ENCODE measurements at places on chromosomes 12 and 14.
A peak's percentile ranks its signal among the peaks of the same experiment; 100 is the strongest.

DNA sequence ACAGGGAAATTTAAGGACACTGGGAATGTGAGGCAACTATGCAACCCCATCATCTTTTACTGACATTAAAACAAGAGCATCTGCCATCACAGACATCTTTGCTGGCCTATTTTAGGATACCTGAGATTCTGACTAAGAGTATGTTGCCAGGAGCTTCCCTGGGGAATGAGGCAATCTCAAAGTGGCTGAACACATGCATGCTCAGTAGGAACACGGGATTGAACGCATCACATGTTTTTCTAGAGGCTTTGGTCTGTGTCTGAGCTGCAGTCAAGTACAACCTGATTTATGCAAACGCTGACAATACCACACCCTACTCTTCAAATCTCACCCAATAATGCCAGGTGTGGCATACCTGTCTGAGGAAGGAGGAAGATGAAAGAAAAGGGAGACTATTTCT is 416.5 kb downstream of the NELL2 start:
- DNase-seq, result no peak

- no peak for DNase-seq
Observed at GRCh38 chr12:88946372-88946997, 366.2 kb upstream of the KITLG start.

DNA sequence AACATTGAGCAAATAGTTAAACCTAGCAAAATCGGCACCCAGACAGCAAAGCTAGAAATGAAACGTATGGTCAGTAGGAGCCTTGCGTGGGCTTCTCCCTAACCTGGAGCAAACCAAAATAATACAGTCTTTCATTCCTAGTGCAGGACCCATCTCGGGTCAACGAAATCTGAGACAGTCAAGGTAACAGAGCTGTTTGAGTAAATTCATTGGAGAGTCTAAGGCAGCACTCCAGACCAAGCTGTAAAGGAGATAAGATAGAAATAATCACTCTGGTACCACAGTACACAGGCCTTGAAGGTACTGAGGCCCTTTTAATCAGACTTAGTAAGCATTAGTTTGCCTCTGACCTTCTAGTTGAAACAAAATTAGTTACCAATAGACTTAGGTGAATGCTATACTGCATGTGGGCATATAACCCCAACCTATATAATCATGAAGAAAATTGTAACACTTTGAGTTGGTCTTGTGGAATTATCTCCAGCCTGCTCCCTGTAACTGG is 54.4 kb upstream of the BICD1 start:
- no peak for DNase-seq

DNA sequence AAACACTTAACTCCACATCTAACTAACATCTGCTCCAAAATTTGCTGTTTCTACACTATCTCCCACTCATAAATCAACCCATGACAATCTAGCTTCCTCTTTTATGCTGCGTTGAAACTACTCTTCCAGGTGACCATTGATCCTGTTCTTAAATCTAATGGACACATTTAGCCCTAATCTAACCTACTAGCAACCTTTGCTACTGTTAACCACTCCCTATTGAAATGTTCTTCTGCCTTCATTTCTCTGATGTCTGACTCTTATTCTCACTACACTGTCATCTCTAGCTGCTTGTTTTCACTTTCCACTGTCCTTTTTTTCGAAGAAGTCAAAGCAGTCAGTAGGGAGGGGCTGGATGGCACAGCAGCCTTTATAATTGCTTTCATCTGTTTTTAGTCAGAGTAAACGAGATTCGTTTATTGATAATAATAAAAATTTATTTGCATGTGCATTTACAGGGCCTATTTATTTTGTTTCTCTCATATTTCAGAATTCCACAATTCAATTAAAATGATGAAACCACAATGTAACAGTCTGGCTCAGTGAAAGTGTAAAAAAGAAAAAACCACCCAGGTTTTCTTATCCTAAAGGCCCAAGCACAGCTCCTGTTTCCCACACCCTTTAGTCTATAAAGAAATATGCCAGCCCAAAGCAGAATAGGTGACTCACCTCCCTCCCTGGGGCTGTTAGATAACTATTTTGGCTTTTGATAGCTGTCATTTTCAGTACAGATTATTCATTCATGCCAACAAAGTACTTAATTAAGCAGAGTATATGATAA is 44.9 kb downstream of the ATP2B1 start:
- no peak for DNase-seq

GRCh38 chr12:104951759-104952509 is 6.2 kb downstream of the SLC41A2 start:
- DNase-seq, result no peak

DNA sequence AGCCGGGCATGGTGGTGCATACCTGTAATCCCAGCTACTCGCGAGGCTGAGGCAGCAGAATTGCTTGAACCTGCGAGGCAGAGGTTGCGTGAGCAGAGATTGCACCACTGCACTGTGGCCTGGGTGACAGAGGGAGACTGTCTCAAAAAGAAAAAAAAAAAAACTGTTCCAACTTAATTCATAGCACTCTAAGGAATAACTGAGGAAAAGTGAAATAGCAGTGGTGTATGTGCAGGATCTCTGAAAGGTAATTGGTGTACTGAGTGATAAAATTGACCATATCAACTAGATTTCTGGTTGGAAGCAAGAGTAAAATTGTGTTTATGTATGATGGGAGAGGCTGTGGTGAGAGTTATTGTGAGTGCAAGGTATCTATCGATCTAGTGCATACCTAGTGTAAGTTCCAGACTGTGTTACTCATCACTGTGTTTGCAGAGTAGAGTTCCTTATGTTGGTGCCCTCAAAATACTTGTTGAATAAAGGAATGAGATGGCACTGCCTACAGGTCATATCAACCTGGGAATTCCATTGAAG is 6.3 kb downstream of the CAND1 start:
- no peak for DNase-seq

- DNase-seq, result no peak
Observed at GRCh38 chr14:93317210-93317874, 15.5 kb downstream of the BTBD7 start.

GRCh38 chr12:23002381-23002780 is 377.4 kb downstream of the ETNK1 start:
- no peak for DNase-seq

DNA sequence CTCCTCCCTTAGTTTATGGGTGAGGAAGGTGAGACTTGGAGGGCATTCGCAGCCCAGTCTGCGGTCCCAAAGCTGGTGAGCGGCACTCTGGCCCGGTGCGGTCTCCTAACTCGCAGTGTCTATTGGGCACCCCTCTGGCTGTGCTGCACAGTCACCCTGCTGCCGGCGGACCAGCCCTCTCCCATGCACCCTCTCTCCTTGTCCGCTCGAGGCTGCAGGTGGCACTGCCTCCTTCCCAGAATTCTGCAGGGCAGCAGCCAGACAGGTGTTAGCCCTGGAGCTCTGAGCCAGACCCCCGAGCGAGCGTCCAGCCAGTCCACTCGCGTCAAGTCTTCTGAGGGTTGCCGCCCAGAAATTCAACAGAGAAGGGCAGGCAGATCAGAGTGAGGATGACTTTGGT is 56.8 kb upstream of the DYNC1H1 start:
- DNase-seq, result no peak

- DNase-seq, result no peak
Observed at GRCh38 chr12:108502922-108503321, 12.2 kb upstream of the FICD start.

DNA sequence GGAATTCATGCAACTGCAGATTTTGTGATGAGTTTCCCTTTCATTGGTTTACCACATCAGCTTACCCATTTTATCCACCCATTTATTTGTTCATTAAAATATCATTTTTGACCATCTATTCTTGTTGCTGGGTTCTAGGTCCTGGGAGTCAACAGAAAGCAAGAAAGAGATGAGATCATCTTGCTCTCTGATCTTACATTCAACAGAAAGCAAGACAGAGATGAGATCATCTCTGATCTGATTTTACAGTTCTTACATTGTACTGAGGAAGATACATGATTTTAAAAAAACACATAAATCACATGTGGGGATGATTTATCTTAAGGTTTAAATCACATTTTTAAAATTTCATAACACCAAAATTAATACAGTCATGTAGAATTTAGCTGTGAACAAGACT is 2.3 kb downstream of the TAS2R46 start:
- DNase-seq, result no peak

DNA sequence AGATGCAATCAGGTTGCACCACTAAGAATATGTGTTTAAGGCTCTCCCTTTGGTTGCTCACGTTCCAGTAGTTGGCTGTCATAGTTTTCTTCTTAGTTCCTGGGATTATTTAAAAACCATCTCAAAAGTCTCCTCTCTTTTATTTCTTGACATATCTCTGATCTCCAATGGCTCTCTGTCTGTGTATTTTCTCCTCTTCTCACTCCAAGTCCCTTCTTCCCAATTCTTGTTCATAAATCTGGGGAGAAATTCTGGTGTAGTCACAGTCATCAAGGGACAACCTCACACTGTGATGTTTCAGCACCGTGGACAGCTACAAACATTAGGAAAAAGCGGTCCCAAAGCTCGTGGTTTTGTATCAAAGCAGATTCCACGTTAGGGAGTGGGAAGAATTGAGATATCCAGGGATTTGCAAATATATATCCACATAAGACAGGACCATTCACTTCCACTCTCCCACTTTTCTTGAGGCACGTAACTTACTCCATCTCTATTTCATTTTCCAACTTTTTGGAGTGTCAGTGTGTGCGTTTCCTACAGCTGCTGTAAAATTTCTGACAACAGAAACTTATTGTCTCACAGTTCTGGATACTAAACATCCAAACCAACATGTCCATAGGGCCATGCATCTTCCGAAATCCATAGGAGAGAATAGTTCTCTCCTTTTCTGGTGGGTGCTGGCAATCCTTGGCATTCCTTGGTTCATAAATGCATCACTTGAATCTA is 80.6 kb upstream of the TMEM233 start:
- DNase-seq, result no peak

DNA sequence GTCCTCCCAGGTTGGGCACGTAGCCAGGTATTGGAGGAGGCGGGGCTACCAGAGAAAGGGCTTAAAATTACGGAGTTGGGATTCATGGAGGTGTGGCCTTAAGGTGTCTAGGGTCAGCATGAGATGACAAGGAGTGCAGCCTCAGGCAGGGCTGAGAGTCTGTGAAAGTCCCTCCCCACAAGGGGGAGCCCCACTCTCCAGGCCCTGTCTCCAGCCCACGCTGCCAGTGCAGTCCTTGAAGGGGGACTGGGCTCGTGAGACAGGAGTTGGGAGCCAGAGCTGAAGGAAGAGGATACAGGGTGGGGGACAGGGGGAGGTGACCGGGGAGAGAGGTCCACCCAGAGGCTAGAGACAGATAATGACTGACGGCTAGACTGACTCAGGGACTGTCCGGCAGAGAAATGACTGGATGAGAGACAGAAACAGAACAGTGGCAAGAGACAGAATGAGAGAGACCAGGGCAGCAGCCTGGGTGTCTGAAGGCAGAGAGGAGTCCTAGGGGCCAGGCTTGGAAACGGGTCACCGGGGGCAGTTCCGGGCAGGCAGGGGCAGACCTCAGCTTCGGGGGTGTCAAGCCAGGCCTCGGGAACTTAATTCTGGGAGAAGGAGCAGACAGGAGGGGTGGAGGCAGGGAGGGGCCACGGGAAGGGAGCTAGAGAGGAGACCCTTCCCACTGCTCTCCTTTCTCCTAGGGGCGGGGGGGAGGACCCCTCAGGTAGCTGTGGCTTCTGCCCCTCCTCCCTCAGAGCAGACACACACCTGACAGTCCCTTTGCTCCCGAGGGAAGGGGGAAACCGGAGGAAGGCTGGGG is 970 bp downstream of the CDH24 start:
- peak; percentile 74 for DNase-seq

DNA sequence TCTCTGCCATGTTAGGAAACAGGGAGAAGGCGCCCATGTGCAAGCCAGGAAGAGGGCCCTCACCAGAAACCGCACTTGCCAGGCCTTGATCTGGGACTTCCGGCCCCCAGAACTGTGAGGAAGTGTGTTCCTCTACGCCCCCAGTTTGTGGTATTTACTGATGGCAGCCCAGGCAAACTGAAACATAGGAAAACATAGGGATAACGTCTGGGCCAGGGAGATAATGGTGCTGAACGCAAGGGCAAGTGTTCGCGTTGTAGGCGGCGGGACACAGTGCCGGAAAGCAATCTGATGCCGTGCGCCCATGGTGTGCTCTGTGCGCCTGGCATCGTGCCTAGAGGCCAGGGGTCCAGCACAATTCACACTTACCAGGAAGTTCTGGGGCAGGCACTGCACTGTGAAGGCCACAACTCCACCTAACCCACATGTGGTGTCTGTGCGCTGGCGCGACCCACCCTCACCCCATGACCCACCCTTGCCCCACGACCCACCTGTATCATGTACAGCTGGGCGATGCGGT is 53.6 kb downstream of the ARL6IP4 start:
- DNase-seq, result no peak

- DNase-seq, result no peak
Observed at GRCh38 chr12:67772267-67773169, 124.0 kb downstream of the DYRK2 start.

- no peak for DNase-seq
Observed at GRCh38 chr12:94898388-94898787, 105.1 kb downstream of the NDUFA12 start.

- no peak for DNase-seq
Observed at GRCh38 chr12:116577154-116577561, 18.0 kb downstream of the MAP1LC3B2 start.

- no peak for DNase-seq
Observed at GRCh38 chr14:59583755-59584154, 7.1 kb upstream of the CCDC175 start.

DNA sequence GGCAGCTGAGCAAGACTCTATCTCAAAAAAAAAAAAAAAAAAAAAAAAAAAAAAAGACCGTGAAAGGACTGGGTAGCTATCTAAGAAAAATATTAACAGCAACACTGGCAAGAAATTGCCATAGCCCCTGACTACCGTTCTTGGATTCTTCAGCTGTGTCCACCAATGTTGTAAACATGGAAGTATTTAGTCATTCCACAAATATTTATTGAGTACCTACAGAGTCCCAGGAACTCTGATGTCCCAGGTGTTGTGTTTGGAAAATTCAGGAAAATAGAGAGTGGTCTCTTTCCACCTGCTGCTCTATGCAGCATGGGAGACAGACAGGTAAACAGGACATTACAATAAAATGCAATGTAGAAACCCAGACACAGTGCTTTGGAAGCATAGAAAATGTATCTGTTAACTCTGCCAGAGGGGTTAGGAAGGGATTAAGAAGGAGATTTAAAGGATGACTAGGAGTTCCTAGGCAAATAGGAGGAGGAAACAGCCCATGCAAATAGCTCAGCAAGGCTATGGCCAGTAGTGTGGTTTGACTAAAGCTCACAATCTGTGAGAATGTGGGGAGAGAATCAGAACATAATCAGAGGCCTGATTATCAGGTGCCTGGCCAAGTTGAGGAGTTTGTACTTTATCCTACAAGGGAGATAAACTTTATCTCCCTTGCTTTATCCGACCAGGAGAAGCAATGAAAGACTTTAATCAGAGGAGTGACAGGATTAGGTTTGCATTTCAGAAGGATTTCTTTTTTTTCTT is 2.1 kb upstream of the DLST start:
- DNase-seq, result no peak

DNA sequence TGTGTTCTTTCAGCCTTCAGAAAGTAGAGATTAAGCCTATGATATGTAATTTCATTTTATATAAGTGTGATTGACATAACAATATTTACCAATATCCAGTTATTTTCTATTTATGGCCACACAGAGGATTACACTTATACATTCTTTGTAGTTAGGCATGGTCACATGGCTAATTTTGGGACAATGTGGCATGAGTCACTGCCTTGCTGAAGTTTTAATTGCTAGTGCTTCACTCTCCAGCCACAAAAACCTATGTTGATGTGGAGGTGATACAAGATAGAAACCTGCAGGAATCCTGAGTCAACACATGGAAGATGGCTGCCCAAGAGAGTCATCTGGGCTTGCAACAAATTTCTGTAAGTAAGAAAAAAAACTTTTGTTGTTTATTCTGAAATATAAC is 17.0 kb downstream of the CLEC14A start:
- DNase-seq, result no peak
